Fibroblast of skin of back (primary cell): ENCODE measurements at places on chromosomes 11 and 22.

- DNase-seq, result no peak
Measured at GRCh38 chr11:83630211-83630610, 344.0 kb upstream of the CCDC90B start.

- no peak for DNase-seq
Measured at GRCh38 chr11:44746894-44747293, 20.1 kb downstream of the TSPAN18 start.

DNA sequence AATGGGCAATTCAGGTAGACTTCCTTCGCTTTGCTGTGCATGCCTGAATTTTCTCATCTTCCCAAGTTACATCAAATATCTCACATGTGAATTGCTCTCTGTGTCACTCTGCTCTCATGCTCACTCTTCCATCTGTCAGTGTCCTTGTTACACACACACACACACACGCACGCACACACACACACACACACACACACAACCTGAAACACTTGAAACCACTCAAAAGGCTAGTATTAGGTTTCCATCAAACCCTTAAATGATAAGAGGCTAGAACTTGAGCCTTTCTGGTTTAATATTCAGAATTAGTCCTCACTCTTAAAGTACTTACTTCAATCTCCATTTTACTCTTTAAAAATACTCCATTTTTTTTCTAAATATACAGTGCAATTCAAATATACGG lies 282.4 kb downstream of the C11orf87 start:
- no peak for DNase-seq

GRCh38 chr11:106386519-106386918 lies 309.1 kb downstream of the AASDHPPT start:
- no peak for DNase-seq

DNA sequence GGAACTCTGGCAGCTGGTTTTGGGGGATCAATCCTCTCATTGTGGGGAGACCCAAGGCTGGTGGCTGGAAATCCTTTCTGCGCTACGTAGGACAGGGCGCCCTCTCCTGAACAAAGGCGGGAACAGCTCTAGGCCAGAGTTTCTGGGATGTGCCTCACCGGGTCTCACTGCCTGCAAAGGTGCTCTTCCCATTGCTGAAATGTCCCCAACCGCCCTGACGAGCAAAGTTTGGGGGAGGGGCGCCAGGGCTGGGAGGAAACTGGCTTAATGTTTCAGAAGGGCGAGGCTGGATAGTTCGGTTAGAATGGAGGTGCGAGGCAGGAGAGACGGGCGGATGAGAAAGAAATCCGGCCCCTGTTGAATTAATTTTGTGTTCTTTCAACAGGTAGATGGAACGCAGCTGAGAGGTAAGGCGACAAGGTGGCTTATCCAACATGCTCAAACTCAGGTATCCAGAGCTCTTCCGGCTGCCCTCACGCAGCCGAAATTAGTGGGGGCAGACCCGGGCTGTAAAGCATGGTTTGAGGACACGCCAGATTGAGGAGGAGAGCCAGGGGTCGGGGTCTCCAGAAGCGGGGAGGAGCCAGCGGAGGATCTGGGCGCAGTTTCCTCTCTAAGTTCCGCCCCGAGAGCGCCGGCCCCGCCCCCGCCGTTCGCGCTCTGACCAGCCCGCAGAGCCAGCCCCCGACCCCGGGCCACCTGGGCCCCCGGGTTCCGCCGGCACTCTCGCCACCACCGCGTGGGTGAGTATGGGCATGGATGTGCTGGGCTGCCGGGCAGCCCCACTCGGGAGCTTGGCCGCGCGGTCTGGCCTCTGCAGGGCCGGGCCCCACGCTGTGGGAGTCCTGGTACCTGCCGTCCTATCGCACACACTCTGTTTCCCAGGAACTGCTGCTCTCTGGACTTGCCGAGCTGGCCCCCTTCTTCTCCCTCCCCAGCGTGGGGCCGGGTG lies at the start of gene PGAP2:
Gene PGAP2, plus strand, starts transcription at position 652 of the 952 bp plus-strand sequence. CDS start 2,700 bp downstream, outside the sequence.
- DNase-seq, result peak; percentile 49

DNA sequence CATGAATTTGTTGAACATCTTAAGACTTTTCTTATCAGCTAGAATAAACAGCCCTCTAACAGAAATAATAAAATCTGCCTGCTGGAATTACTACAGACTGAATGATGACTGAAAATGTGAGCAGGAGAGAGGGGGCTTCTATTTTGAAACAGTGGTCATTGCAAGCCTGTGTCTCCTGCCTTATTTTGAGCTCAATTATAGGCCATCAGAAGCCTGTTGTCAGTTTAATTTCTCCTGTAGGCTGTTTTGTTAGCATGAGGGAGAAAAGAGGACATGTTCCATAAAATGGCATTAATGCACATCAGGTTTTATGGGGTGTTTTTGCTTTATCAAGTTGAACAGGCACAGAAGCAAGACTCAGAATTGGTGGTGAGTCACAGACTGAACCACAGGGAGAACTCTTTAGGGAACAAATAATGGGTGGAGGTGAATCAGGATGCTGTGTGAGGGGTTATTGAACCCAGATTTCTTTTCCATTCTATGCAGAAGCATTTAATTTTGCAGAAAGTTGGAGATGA lies 129.1 kb downstream of the PARVA start:
- peak; percentile 55 for DNase-seq

- no peak for DNase-seq
Measured at GRCh38 chr22:22697377-22698117, 53.1 kb downstream of the GGTLC2 start.

GRCh38 chr11:88266919-88267318 lies 70.6 kb downstream of the CTSC start:
- DNase-seq, result no peak

- DNase-seq, result peak; percentile 72
Measured at GRCh38 chr11:69157156-69157821, 1.6 kb downstream of the SMIM38 start.

GRCh38 chr11:102762361-102762767 lies 18.1 kb downstream of the MMP10 start:
- DNase-seq, result peak; percentile 59

DNA sequence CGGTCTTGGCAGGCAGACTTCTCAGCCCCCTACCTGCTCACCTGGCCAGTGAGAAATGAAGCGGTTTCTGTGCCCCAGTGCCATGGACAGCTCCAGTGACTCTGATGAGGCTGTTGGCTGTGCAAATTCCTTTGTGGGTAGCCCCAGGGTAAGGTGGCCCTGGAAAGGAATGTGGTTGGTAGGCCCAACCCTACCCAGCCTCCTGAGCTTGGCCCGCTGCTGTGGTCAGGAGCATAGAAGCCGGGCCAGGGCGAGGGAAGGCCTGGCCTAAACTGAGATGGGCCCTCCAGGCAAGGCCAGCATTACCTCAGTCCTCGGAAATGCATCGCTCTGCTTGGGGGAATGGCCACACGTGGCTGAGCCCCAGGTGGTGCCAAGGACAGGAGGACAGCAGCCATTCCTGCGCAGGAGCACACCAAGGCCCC lies 16.9 kb downstream of the DAGLA start:
- no peak for DNase-seq

DNA sequence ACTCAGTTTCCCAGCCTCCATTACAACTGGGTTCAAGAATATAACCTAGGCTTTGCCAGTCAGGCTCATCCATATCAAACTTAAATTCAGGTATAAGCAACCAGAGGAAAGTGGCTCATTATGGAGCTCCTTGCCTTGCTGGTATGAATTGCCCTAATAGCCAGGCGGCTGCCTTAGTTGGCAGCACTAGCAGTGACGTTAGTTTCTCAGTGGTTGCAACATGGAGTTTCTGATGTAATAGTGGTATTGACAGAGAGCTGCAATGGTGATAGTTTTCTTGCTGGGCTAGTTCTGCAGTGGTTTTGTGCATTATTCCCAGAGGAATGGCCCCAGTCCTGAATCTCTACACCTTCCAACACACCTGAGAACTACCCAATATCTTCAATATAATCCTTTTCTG lies 3.8 kb upstream of the TMEM123 start:
- no peak for DNase-seq

DNA sequence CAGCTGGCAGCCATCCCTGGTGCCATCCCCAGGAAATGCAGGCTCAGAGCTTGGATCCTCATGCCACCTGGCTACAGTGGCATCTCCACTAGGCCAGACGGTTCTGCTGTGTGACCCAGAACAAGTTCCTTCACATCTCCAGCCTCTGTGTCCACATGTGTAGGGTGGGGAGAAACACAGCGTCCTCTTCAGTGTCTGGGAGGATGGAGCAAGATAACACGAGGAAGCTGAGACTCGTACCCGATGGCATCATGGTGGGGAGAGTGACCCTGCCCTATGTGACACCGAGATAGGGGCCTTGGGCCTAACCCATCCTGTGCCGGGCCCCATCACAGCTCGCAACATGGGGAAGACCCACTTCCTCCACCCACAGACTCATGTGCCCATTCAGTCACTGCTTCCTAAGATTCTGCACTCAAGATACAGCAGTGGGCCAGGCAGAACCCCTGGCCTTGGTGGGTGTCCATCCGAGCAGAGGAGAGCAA lies 78.5 kb downstream of the MORC2 start:
- no peak for DNase-seq

- no peak for DNase-seq
Measured at GRCh38 chr22:25139062-25139461, 60.6 kb upstream of the CRYBB3 start.

GRCh38 chr11:128086794-128087193 lies 500.6 kb downstream of the ETS1 start:
- DNase-seq, result no peak

DNA sequence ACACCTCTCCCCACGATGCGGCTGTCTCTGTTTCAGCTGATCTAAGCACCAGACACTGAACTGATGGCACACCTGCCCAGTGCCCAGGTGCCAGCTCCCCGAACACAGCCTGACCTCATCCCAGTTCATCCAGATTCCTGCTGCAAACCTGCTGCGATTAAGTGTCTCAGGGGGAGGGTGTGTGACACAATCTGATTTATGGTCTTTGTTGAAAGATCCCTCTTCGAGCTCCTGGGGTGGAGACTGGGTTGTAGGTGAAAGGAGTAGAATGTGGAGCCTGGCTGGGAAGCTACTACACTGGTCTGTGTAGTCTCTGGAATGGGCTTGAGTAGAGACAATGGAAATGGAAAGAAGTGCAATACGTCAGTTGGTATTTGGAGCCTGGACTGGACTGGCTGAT lies 390.3 kb downstream of the SHANK2 start:
- no peak for DNase-seq

DNA sequence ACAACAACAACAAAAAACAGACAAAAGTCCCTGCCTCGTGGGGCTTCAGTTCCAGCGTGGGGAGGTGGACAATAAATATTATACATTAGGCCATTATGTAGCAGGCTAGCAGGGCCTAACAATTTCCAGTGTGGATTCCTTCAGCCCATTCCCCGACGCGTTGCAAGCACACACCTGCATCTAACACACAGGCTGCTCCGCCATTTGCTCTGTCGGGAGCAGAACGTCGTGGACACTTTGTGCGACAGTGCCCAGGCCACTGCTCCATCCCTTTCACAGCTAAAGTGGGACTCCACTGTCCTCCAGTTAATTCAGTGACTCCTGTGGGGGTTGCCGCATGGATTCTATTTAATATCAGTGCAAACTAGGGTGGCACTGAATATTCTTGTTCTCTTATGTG lies 10.9 kb upstream of the FGF3 start:
- DNase-seq, result no peak

DNA sequence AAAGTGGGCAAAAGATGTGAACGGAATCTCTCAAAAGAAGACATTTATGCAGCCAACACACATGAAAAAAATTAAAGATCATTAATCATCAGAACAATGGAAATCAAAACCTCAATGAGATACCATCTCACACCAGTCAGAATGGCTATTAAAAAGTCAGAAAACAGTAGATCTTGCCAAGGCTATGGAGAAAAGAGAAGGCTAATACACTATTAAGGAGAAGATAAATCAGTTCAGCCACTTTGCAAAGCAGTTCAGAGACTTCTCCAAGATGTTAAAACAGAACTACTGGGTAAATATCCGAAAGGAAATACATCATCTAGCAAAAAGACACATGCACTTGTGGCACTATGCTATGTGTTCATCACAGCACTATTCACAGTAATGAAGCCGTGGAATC lies 388.2 kb upstream of the LUZP2 start:
- DNase-seq, result no peak

- peak; percentile 36 for DNase-seq
Measured at GRCh38 chr11:63892228-63892627, 24.7 kb downstream of the RCOR2 start.

- no peak for DNase-seq
Measured at GRCh38 chr11:45475173-45475572, 189.0 kb upstream of the SYT13 start.

GRCh38 chr11:17197431-17197898 lies 10.3 kb downstream of the PIK3C2A start:
- peak; percentile 55 for DNase-seq
